Vein endothelial cell (primary cell): ENCODE measurements at places on chromosomes 1 and 21. TPM values are rescaled to one million over a fixed set of nuclear protein-coding genes. Genes with fewer than 3 reads are reported as not detected.

Gene HSD3B1
- total RNA-seq: not detected in 2 replicates

Gene ARMH1
- 0.19 and 0.33 TPM in 2 replicates for total RNA-seq

Gene GSTM1
- 20.6 TPM in 1 of 2 replicates, not detected in the other for total RNA-seq

Gene TSPEAR
- total RNA-seq: not detected in 2 replicates

Gene LCE3E
- not detected in 2 replicates for total RNA-seq

Gene TEX38
- total RNA-seq: not detected in 2 replicates

Gene ADAM30
- total RNA-seq: not detected in 2 replicates

Gene EPHA2
- total RNA-seq: 158 and 218 TPM in 2 replicates

Gene AGT
- total RNA-seq: not detected in 2 replicates

Gene GJA8
- not detected in 2 replicates for total RNA-seq

Gene SKI
- 29.2 and 40.5 TPM in 2 replicates for total RNA-seq

Gene RPRD2
- 14.7 and 15.0 TPM in 2 replicates for total RNA-seq

Gene CCDC181
- total RNA-seq: 0.33 TPM in 1 of 2 replicates, not detected in the other

Gene ELF3
- total RNA-seq: 0.10 and 0.65 TPM in 2 replicates

Gene AIRE
- total RNA-seq: under 0.01 TPM in 2 replicates

Gene RGS18
- not detected in 2 replicates for total RNA-seq

Gene UBL4B
- not detected in 2 replicates for total RNA-seq

Gene KLF18
- not detected in 2 replicates for total RNA-seq

Gene GPR25
- total RNA-seq: not detected in 2 replicates

Gene AKR7A3
- 0.57 and 0.65 TPM in 2 replicates for total RNA-seq

Gene RUNX3
- total RNA-seq: not detected in 2 replicates

Gene GJA4
- total RNA-seq: 49.3 and 269 TPM in 2 replicates

Gene PTGFR
- total RNA-seq: under 0.01 and 0.48 TPM in 2 replicates

Gene TCEA3
- total RNA-seq: 0.65 and 0.86 TPM in 2 replicates

Gene FCAMR
- not detected in 2 replicates for total RNA-seq

Gene SMIM1
- total RNA-seq: 2.3 TPM in 1 of 2 replicates, not detected in the other

Gene DOP1B
- total RNA-seq: 11.8 and 12.1 TPM in 2 replicates

Gene FCGR1A
- not detected in 2 replicates for total RNA-seq

Gene KRTAP10-5
- total RNA-seq: not detected in 2 replicates

Gene HSPB7
- under 0.01 TPM in 1 of 2 replicates, not detected in the other for total RNA-seq

Gene NBPF26
- total RNA-seq: 8.6 and 8.8 TPM in 2 replicates

Gene ITLN2
- not detected in 2 replicates for total RNA-seq

Gene HDGF
- 214 and 234 TPM in 2 replicates for total RNA-seq
